ENCODE measurements at places on chromosomes 1 and 21.

- no peak for DNase-seq
These were observed 1.2 kb upstream of the DENND1B start for GRCh38 chr1:197776351-197777105.

GRCh38 chr1:21620496-21620895 is 48.7 kb downstream of the RAP1GAP start:
- DNase-seq = no peak

DNA sequence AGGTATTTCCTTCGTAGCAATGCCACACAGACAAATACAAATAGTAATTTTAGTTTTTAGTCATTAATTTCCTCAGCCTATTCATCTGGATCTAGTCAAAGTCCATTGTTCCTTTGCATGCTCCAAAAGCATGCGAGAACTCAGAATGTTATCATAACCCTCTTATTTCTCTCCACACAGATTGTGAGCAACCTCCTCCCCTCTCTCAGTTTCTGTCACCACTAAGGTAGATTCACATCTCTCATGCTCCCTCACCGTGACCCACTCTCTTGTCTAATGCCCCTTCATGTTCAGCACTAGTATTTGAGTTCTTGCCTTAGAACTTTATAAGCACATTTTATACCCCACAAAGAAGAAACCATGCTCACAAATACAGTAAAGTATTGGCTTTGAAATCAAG is 582.4 kb downstream of the PLA2G4A start:
- no peak for DNase-seq

DNA sequence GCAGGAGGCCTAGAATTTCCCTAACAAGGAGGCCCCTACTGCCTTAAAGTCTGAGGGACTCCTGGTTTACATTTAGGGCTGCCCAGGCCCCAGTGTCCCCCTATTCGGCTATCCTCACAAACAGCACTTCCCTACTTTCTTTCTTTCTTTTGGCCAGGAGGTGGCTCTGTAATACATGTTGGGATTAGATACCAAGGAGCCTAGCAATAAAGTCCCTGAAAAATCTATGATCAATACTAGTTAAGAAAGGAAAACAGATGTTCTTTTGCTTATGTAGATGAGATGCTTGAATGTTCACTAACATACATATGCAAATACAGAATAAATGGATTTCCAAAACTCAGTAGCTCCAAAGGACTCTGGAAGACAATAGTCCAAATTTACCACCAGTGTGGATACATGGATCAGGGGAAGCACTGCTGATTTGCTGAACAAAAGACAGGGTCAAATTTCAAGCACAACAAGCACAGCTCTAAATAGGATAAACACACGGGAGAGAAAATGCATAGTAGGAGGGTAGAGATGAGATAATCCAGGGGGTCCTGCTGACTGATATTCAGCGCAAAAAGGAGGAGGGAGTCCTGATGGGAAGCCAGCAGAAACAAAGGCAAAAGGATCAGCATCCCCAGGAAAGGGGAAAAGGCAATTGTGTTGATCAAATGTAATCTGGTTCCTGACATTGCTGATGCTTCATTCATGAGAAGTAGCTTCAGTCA is 240.0 kb downstream of the NUF2 start:
- no peak for DNase-seq

GRCh38 chr1:94903280-94904009 is 23.5 kb downstream of the CNN3 start:
- DNase-seq = no peak

DNA sequence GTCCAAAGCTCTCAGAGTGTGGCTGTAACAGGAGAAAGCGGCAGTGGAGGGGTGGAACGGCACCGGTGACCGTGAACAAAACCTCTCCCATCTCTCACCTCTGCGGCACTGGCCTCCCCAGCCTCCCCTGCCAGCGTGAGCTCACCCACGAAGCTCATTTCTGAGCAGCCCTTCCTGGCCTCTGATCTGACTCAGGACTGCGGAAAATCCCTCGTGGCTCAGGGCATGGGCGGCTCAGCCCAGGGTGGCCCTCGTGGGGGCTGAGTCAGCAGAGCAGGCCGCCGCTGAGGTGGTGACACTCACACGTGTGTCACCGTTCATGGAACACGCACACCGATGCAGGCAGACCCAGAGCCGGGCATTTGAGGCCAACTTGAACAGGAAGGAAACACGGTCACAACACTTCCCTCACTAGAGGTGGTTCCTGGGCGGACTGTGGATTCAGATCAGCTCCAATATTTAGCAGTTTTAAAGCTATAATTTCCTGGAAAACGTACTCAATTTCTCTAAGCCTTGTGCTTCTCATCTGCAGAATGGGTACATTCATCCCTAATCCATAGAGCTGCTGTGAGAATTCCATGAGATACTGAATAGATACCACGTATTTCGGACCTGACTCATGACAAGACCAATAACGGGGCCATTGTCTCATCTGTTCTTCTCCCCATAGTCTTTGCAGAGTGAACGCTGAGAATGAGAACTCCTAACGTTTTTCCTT is 115.0 kb upstream of the TMPRSS2 start:
- DNase-seq = no peak

- DNase-seq = no peak
These were observed 315.7 kb upstream of the RRP15 start for GRCh38 chr1:217969428-217969827.

GRCh38 chr1:219126377-219126776 is 47.3 kb upstream of the LYPLAL1 start:
- no peak for DNase-seq

DNA sequence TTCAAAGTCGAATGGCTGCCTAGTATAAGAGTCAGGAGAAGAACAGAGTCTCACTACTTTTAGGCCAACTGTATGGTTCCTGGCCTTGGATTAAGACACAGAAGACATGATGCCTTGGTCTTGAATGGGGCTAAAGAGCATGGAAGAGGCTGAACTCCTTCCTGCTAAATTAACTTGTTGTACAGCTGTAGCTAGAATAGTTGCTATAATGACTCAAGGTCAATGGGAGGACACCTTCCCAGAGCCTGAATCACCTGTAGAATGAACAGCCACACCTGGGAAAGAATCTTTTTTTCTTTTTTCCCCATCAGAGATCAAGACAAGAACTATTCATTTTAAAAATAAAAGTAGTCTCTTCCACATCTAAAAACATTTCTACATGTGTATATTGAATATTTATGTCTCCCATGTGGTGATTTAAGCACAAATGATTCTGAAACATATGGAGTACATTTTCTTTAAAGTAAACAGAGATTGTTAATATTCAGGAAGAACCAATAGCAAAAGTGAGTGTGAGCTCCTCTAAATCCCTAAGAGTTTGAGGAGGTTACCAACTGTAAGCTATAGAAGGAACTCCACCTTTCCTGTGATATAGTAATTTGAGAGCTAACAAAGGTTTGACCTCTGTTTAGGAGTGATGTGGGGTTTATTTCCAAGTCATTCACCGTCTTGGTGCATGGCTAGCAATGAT is 191.3 kb downstream of the TGFB2 start:
- no peak for DNase-seq

GRCh38 chr1:201568859-201569294 is 29.9 kb downstream of the NAV1 start:
- peak; percentile 66 for DNase-seq
